ENCODE measurements at places on chromosomes 2 and 18. TPM values are rescaled to one million over a fixed set of nuclear protein-coding genes. Genes with fewer than 3 reads are reported as not detected.

Gene HOXD9
- total RNA-seq = not detected

Gene ZNF397
- 3.8 TPM for total RNA-seq

Gene STPG4
- total RNA-seq = 0.11 TPM

Gene PLGLB1
- total RNA-seq = 0.28 TPM

Gene CHRNG
- not detected for total RNA-seq

Gene MOCOS
- 1.3 TPM for total RNA-seq

Gene GREB1L
- 0.20 TPM for total RNA-seq
